ENCODE measurements at places on chromosomes 3 and 15. TPM values are rescaled to one million over a fixed set of nuclear protein-coding genes. Genes with fewer than 3 reads are reported as not detected.

- no peak for DNase-seq
These were observed 34.5 kb downstream of the CCDC54 start for GRCh38 chr3:107411779-107412178.

Gene C3orf85
- not detected for total RNA-seq

DNA sequence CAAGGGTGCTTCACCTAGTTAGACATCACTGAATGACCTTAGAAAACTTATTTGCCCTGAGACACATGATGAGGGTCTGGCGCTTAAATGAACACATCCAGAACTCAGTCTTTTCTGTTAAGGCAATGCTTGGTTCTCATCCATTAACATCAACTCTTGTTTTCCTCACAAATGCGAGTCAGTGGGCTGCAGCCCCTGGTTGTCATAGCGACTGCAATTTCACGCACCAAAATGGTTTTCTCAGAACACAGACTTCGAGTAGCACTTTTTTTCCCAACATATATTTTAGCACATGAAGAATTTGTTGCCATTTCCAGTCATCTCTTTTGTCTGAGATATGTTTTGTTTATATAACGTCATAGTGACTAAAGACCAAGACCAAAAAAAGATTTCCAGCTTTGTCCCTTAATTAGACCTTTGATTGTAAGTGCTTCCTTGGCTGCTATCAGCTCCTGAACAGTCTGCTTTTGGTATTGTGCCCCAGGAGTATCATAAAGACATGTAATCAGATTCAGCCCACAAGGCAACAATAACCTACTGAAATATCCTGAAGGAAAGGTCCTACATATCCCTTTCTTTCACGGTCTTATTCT is 68.5 kb downstream of the GPR176 start:
- DNase-seq = no peak

DNA sequence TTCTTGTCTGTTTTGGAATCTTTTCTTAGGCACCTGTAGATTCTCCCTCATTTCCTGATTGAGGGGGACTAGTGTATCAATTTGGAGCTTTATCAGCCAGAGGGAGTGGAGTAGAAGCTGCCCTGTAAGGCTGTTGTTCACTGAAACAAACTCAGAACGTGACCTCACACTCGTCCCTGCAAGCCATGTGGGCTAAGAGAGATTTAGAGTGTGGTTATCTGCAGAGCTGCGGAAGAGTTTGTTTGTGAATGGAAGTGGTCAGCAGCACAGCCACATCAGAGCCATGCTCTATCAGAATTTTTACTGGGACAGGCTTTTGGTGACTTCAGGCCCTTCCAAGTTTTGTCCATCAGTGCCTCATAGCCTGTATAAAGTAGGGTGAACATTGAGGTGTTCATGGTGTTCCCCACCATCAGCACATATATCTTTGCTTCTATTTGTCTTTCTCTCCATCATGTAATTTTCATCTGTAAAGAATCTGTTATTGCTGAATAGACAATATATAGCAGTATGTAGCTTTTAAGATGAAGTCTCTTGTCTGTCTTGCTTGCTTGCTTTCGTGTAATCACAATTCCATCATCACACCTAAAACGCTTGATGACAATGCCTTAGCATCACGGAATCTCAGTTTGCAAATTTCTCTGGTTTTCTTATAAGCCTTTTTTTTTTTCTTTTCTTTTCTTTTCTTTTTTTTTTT is 37.0 kb downstream of the LARS2 start:
- DNase-seq = no peak

DNA sequence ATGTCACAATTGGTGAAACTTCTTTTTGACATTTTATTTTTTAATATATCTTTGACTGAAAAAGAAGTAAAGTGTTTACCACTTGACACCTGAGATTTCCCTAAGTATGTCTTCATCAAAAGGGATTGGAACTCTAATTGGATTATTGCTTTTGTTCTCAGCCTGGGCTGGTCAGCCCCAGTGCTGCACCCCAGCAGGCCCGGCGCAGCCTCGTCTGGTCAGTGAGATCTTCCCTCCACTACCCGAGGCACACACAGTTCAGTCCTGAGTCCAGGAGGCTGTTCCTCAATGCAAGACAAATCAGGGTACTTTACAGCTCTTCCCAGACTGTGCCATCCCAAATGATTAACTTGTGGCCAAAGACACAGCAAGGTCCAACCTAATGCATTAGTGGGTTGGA is 146.9 kb upstream of the SEMA6D start:
- DNase-seq = no peak

Measured in left ventricle myocardium inferior (tissue), 1 donor.